Hematopoietic multipotent progenitor cell treated with erythropoietin and hydrocortisone succinate and interleukin-3 and kit ligand, for 17 days (in vitro differentiated cells): ENCODE measurements at places on chromosomes 4 and X.

- no peak for DNase-seq
Measured at GRCh38 chr4:161704653-161705052, 459.1 kb downstream of the FSTL5 start.

DNA sequence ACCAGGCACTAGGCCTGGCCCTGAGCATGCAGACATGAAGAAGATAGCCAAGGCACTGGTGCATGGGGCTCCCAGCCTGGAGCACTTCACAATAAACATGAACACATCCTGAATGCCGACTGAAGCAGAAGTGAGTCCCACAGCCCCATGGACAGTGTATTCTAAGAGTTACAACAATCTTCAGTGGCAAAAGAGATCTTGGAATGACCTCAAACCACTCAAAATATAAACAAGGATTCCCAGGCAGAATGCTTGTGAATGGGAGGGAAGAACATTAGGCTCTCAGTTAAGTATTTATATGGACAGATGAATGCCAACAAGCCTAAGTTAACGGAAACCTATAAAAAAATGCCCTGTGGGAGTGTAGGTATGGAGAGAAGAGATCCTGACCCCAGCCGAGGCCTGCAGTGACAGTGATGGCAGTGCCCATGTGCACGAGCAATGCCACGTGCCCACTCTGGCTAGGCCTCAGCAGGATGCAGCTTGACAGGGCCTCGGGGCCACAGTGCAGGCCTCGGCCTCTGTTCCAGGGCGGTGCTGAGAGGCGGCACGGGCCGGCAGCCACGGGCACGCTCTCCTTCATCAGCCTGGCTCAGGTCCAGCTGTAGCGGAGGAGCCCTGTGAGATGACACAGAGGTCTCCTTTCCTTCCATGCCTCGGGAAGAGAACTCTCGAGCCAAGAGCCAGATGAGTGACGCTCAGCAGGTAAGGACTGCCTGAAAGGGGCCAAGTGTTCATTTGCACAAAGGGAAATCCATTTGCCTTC, 49.2 kb downstream of the IRF2 start:
- DNase-seq: no peak

GRCh38 chr4:76589402-76589801, 154.4 kb downstream of the SHROOM3 start:
- DNase-seq: no peak

GRCh38 chr4:43275779-43276178, 383.3 kb downstream of the GRXCR1 start:
- DNase-seq: no peak

DNA sequence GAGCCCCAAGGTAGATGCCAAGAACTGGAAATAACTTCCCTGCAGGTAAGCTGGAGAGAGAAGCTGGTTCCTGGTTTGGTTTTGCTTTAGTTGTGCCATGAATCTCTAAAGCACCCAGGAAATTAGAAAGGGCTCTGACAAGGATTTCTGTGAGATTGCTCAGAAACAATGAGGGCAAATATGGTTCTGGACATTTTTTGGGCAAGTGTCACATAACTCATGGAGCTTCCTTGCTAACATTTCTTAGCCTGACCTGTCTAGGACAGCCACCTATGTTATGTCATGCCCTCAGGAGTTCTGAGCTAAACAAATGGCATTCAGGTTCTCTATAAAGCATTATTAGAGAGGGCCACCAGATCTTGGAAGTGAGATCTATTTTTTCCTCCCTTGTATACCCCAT, 131.8 kb downstream of the GUCY2F start:
- DNase-seq: no peak

DNA sequence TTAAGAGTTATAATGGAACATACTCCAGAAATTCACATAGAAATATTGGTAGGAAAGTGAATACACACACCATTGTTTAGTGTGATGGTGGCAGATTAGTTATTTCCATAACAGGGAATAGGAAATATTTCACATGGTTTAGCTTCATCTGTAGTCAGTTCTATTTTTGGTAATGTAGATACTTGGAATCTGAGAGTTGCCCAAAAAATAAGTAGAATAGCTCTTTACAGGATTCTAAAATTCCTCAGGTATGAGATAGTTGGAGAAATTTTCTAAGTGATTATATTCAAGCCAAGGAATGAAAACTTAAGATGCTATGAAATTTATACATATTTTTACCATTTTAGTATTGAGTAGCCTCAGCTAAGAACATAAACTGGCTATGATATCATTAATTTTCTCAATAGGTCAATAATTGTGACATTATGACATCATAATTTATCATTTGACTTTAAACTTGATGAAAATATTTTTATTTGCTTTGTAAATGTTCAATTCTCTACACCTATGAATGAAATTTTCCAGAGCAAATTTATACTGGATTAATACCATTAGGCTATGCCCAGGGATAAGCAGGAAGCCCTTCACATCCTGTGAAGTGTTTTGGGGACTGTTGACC, 35.8 kb downstream of the CPEB2 start:
- DNase-seq: no peak

DNA sequence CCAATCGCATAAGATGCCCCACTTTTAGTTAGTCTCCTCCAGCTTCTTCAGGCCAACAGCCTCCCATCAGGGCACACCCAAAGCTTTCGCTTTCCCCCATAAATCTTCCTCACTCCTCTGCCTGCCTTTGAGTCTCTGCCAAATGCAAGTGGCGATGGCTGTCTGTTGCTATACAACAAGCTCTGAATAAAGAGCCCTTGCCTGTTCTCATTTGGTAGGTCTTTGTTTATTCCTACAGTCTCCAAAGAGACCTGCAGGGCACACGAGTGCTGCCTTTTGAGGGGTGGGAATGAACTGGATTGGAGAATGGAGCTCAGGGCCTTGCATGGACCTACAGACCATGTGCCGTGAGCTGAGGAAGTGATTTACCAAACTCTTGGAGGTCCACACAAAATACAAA, 52.2 kb upstream of the SOD3 start:
- DNase-seq: no peak

GRCh38 chr4:98609934-98610333, 48.5 kb downstream of the TSPAN5 start:
- DNase-seq: no peak

DNA sequence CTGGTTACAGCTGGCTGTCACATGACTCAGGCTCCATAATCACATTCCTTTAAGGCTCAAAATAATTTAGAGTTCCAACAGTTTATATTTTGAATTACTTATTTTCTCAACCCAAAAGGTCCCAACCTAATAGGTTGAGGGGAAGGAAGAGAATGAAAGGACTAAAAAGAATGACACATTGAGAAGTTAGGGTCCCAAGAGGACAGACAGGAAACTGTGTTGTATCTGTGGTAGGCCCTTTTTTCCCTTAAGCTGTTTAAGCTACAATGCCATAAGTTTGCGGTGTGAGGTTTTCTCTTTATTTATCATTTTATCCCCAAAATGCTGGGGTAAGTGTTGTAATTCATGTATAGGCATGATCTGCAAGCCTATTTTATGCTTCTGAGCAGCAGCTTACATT, 290.2 kb downstream of the ZNF674 start:
- no peak for DNase-seq

DNA sequence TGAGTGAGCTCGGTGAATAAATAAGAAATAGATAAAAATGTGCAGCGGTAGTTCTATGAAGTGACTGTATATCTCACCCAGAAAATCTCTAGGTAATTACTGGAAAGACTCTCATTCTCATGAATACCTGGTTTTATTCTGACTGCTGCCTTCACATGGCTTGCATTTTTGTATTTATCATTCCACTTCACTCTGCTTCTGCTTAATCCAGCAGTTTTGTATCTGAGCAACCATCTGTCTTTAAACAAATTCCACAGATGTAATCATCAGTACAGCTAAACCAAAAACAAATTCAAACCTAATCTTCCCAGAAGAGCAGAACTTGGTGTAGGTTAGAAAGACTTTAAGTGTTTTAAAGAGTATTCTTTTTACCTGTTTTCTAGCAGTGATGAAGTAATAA, 11.2 kb upstream of the ALB start:
- no peak for DNase-seq

DNA sequence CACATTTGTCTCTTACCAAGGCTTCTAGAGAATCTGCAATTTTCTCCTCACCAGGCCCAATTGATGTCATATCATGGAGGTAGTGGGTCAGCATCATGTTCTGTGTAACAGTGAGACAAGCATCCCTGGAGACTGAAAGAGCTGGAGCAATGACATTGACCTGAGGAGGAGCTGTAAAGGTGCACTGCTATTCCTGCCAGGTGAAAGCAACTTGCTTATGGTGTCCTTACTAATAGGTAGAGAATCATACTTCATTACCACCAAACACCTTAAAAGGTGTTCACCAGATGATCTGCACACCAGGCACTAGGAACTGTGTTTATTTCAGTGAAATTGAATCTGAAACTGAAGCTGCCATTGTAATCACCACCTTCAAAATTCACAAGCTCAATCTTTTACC, 188.7 kb downstream of the AFAP1 start:
- DNase-seq: no peak

DNA sequence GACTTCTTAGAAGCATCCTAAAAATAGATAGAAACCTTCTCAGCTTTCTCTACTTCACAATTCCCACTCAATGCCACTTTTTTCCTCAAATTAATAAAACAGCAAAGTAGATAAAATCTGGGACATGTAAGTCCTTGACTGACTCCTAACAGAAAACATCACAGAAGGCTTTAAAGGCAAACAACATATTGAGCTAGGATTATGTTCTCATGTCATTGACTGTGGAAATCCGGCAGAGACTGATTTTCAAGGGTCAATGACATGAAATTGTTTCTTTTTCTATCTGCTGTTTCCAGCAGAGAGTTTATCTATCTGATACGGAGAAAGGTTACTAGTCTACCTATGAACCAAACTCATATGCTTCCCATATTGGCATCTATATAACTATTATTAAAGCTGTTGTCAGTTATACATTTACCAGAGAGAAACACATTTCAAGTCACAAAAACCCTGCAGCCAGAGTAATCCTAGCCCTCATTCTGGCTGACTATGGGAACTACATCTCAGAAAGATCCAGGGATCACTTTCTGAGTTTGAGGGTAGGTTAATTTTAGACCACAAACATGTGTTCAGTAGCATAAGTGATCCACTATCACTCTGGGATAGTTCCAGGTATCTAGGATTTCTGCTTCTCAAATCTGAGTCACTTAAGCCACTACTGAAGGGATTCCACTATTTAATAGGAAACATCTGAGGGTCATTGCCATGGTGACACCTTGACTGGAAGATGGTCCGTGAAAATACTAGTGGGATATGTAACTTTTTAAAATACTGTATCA, 147.6 kb downstream of the PPP3CA start:
- no peak for DNase-seq

DNA sequence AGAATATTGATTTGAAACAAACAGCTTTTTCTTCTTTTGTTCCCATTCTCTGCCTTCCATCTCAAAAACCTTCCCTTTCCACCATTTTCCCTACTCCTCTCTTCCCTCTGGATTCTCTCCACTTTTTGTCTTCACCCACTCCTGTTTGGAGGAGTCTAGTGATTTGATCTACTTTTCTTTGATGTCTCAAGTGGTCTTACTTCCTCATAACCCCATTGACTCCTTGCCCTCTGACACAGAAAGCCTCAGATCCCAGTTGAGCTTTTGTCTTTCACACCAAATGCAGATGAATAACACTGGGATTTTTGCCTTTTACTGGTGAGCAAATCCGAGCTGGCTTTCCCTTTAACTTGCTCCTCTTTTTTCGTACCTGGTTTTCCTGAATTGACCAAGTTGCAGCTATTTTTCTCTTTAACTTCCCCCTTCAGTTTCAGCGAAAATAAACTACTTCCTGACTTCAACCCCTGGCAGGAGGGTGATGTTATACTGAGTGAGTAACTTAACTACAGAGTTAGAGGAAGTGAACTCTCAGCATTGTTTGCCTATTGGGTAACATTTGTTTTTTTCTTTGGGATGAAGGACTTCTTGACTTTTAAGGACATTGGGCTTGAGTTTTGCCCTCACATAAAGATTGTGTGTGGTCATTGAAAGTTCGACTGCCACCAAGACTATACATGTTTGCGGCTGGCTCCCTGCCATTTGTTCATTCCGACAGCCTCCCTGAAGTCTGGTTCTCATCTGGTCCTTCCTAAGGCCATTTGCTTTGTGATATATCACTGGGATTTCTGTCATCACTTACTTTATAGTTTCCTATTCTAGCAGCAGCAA, 392.8 kb upstream of the NR3C2 start:
- no peak for DNase-seq

DNA sequence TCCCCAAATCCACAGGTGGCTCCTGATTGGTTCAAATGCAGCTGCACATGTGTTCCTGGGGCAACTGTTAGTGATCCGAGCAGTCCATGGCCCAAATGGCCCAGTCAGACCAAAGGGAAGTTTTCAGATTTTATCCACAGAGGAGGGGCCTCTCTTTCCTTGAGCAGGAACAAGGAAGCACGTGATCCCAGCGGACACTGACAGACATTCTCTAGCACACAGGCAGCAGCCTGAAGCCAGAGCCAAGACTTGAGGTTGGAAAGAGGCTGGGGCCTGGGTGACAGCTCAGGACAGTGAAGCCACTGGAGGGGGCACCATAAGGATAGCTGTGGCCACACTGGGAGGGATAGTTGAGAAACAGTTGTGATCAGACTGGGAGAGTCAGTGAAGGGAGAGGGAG, 3.5 kb upstream of the ZFP92 start:
- DNase-seq: no peak

- DNase-seq: peak; percentile 43
Measured at GRCh38 chrX:40175511-40176350, 78.0 kb upstream of the BCOR start.
